ENCODE measurements at places on chromosomes 6 and 20. TPM values are rescaled to one million over a fixed set of nuclear protein-coding genes. Genes with fewer than 3 reads are reported as not detected.

GRCh38 chr6:54802775-54803634 lies 43.6 kb upstream of the FAM83B start:
- no peak for DNase-seq

DNA sequence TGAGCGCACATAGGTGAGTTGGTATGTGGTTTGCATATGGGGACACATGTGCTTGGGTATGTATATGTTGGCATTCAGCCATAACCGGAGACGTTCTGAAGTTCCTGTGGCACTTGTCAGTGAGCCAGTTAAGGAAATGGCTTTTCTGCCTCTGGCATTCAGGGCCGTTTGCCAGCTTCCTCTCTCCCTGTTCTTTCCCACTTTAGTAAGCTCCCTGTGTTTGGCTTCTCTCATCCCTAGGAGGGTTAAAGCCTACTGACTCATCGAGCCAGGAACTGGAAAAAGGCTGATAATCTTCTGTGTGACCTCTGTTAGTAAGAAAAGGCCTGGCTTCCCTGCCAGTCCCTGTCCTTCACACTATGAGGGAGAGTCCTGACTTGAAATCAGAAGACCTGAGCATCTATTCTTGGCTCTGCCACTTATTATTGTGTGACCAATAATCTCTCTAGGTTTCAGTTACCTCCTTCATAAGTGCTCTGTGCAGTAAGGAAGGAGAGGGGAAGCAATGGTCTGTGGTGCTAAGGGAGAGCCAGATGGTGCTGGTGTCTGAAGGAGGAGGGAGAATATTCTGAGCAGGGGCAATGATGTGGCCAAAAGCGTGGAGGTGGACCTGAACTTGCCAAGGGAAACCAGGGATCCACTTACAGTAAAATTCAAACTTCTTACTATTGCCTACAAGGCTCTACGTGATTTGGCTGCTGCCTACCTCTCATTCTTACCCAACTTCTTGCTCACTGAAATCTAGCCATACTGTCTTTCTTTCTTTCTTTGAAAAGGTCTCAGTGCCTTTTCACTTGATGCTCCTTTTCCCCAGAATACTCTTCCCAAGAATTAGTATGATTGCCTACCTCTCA lies 31.4 kb downstream of the ACSS2 start:
- peak; percentile 93 for DNase-seq

GRCh38 chr6:169008641-169009257 lies 244.9 kb downstream of the THBS2 start:
- no peak for DNase-seq

GRCh38 chr20:17936286-17936760 lies 32.3 kb downstream of the SNX5 start:
- no peak for DNase-seq

- no peak for DNase-seq
Measured at GRCh38 chr6:169101981-169102380, 151.7 kb downstream of the THBS2 start.

DNA sequence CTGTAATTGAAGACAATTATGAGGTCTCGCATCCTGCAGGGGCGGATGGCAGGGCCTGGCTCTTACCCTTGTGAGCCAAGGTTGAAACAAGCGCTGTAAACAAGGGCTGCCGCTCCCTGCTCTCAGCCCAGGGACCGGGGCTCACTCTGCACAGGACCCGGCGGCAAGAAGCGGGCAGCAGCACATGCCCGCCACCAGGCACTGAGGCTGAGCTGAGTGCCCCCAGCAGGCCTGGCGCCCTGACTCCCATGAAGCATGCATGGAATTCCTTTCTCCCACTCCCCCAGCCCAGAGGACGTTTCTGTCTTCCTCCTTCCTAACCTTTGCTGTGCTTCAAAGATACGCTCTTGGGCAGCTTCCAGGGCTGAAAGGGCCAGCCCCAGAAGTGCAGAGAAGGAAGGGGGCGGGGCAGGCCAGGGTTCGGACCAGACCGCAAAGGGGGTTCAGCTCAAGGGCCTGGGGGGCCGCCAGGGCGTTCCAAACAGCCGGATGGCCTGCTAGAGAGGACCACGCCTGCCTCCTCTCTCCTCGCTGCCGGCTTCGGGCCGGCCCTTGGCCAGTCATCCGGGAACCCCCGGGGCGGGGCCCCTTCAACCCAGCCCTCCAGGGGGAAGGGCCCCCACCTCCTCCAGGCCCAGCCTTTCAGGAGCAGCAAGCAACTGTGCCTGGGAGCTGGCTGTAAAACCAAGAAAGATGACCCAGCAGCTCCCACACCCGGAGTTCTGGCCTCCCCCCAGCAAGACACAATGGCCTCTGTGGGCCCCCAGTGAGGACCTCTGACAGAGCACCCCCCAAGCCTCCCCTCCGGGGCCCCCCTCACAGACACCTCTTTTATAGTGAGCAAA lies 109.9 kb downstream of the NOL4L start:
- DNase-seq = peak; percentile 78

GRCh38 chr6:143513410-143513809 lies 1.9 kb upstream of the FUCA2 start:
- no peak for DNase-seq

GRCh38 chr6:108736832-108737231 lies 111.4 kb upstream of the ARMC2 start:
- peak; percentile 69 for DNase-seq

DNA sequence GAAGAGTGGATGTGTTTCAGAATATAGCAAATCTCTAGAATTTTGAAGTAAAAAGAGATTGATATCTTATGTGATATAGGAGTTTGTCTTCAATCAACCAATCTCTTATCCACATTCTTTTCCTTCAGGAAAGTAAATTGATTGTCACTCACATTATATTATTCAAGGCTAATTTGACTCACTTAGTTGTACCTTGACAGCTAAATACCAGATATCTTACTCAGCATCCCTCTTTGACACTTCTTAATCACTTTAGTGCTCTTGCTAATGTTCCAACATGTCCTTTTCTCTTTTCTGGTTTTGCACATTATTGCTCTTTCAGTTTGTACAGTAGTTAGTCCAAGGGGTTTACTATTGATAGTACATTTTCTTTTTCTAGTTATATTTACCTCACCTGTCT lies 286.9 kb upstream of the PTCHD4 start:
- DNase-seq = no peak

DNA sequence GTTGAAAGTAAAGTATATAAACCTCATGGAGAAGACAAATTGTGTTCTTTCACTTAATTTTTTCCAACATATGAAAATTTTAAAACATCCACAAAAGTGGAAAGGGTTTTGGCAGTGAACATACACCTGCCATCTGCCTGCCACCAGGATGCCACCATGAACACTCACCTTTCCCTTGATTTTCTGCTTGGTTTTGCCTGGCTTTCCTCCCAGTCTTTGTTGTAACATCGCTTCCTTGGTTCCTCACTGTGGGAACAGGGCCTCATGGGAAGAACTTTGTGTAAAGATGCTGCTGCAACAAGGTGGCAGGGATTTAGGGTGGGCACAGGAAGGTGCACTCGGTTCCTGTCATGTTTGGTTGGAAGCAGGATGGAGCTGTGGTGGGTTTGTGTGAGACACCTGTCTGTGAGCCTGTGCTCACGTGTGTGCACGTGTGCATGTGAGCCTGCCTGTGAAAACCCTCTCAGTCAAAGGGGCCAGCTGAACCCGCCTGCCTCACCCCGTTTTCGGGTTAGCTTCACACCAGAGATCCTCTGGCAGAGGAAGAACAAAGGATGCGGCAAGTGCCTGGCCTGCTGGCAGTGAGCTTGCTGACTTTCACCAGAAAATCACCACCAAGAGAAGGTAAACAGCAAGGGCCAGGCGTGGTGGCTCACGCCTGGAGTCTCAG lies 11.0 kb upstream of the RBM38 start:
- DNase-seq = no peak

- DNase-seq = no peak
Measured at GRCh38 chr20:62001178-62001715, 64.4 kb downstream of the TAF4 start.

DNA sequence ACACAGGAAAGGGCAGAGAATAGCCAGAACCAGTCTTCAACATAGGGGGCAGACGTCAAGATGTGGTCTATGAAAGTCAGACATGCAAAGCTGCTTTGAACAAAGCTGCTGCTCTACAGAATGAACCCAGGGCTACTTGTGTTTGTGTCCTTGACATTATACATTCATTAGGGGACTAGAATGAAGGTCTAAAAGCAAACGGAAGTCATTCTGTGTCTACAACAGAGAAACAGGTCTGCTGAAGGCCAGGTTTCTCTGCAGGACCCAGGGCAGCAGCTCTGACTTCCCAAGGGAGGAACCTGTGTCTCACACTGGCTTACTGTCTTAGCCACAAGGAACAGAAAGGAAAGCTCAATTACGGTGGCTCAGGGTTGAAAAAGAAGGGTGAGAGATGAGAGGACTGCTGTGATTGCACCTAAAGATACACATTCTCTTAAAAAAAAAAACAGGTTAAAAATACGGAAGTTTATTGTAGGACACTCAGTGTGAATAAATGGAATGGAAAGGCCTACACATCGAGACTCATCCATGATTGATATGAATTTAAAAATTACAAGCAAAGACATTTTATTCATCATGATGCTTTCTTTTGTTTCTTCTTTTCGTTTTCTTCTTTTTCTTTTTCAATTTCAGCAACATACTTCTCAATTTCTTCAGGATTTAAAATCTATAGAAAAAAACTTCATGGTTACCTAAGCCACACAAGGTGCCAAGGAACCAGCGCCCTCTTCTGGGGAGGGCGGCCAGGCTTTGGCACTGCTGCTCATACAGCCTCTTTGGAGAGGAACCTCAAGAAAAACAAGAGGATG lies 6.7 kb downstream of the PSMA7 start:
- DNase-seq = no peak

- DNase-seq = no peak
Measured at GRCh38 chr20:60331688-60332300, 373.6 kb downstream of the CDH26 start.

DNA sequence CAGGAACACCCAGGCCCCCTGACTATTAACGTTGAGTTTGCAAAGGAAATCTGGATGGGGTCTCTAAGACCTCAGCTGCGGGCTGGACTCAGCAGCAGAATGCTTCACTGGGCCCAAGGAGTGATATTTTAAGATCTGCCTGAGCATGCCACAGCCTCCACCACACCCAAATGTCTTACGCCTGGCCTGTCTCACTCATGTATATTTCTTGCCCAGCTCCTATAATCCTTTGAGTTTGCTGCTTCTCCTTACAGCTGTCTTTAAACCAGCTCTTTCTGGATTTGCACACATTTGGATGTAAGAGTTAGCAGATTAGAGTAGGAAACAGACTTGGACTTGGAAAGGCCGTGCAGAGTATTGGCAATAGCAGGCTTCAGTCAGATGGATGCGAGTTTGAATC lies 16.4 kb downstream of the CASS4 start:
- DNase-seq = no peak

GRCh38 chr6:20604159-20604558 lies 69.9 kb downstream of the CDKAL1 start:
- no peak for DNase-seq

- no peak for DNase-seq
Measured at GRCh38 chr6:118146584-118146983, 239.5 kb downstream of the SLC35F1 start.

- no peak for DNase-seq
Measured at GRCh38 chr6:30267423-30267822, 54.2 kb upstream of the TRIM26 start.

DNA sequence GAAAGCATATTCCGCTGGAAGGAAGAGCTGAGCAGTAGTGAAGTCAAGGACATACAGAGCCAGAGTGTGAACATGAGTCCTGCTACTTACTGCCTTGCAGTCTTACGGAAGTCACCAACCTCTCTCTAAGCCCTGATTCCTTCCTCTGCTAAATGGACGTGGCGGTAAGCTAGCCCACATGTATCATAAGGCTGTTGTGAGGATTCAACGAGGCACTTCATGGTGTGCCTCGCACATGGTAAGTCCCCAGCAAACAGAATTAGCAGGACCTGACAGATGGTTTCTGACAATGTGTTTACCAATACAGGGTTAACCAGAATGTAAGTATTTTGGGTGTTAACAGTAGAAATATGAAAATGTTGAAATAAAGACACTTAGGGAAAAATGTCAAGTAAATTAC lies 93.2 kb downstream of the IRF4 start:
- no peak for DNase-seq

- DNase-seq = no peak
Measured at GRCh38 chr6:136059308-136059707, 190.8 kb downstream of the MTFR2 start.

GRCh38 chr6:81589465-81590313 lies 162.8 kb downstream of the TENT5A start:
- DNase-seq = no peak

- DNase-seq = no peak
Measured at GRCh38 chr6:71349395-71349794, 60.8 kb downstream of the OGFRL1 start.

- no peak for DNase-seq
Measured at GRCh38 chr6:68256391-68256790, 378.7 kb upstream of the ADGRB3 start.

CNR1 gene
- not detected for total RNA-seq

ENPP1 gene
- total RNA-seq = 2.5 TPM

HLA-F gene
- total RNA-seq = 19.9 TPM

NUS1 gene
- 21.4 TPM for total RNA-seq

KIF25 gene
- total RNA-seq = not detected

BCAS1 gene
- not detected for total RNA-seq

TAGAP gene
- not detected for total RNA-seq

SAMD3 gene
- not detected for total RNA-seq

DZANK1 gene
- total RNA-seq = 0.81 TPM

COL9A3 gene
- 0.20 TPM for total RNA-seq

KIAA0408 gene
- total RNA-seq = not detected

KCNG1 gene
- total RNA-seq = 0.40 TPM

PRICKLE4 gene
- total RNA-seq = 0.67 TPM

CTCFL gene
- not detected for total RNA-seq

CD40 gene
- total RNA-seq = 12.7 TPM
